ENCODE measurements at places on chromosomes 6 and 20.

DNA sequence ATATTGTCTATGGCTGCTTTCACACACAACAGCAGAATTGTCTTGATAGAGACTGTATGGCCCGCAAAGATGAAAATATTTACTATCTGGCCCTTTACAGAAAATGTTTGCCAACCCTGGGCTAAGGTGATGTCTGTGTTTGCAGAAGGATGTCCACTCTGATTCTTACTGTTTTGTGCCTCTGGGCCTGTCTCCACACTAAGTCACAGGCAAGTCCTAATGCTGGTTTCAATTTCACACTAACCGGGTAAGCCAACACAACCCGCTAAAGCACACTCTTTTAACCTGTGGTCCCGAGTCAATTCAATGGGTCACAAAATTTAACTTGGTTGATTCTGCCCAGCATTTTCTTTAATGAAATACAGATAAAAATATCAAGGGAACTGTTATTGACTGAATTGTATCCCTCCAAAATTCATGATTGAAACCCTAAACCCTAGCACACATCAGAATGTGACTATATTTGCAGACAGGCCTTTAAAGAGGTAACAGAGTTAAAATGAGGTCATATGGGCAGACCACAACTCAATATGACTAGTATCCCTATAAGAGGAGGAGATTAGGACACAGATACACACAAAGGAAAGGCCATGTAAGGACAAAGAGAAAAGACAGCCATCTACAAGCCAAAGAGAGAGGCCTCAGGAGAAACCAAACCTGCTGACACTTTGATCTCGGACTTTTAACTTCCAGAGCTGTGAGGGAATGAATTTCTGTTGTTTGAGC lies 78.4 kb downstream of the FYN start:
- no peak for DNase-seq

DNA sequence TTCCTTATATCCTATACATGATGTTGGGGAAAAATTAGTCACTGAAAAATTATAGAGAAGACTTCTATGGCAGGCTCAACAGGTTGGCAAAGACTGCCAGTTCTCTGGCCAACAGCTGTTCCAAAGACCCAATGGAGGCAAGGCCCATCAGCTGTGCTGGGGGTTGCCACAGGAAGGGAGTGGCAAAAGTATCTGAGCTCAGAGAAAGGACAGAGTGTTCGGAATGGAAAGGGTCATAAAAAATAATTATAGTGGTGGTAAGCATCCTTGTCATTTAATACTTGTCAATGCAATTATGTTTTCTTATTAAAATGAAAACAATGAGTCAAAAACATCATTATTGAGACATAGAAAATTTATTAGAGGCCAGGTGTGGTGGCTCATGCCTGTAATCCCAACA lies 36.1 kb downstream of the FASTKD5 start:
- DNase-seq: no peak

DNA sequence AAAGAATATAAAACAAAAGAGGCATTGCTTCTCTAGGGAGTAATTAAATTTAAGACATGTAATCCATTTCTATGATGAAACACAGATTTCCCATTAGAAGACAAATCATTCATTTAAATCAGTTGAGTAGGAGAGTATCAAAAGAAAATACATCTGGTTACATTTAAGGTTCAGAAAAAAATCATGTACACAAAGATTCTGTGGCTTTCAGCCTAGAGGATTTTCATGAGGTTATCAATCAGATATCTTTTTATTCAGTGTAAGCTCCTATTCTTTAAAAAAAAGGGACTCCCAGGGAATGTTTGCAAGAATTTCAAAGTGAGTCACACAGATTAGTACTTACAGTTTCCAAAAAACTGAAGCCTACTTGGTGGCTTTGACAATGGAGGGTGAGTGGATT lies 24.9 kb downstream of the COL21A1 start:
- DNase-seq: no peak

- no peak for DNase-seq
Observed at GRCh38 chr6:133809406-133809805, 79.5 kb upstream of the TCF21 start.

DNA sequence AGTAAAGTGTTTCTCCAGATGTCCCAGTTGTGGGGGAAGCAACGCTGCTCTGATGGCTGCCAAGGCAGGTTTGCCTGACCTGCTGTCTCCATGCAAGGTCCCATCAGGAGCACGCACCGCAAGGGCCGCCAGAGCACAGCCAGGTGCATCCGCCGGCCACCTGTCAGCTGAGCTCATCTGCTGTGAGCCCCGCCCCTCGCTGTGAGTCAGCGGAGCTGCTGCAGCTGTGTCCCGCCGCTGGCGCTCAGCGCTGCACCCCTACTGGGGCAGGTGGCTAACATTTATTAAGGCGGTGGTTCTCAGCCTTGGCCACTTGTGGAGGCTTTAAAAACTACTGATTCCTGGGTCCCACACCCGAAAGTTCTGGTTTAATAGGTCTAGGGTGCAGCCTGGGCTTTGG lies 225.7 kb downstream of the UST start:
- peak; percentile 90 for DNase-seq

DNA sequence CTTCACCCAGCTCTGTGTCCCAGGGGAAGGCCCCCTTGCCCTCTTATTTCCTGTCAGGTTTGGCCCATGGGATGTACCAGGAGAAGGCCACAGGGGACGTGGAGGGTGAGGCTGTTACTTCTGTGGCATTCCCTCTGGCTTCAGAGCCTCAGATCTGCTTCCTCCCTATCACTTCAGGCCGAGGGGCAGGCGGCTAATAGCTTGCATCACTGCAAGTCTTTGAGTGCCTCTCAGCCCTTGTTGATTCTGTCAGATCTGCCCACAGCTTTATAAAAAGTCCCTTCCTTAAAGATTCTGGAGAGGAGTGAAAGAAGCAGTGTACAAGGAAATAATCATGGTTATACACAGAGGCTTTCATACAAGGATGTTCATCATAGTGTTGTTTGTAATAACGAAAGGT lies 86.9 kb downstream of the LRFN2 start:
- no peak for DNase-seq

DNA sequence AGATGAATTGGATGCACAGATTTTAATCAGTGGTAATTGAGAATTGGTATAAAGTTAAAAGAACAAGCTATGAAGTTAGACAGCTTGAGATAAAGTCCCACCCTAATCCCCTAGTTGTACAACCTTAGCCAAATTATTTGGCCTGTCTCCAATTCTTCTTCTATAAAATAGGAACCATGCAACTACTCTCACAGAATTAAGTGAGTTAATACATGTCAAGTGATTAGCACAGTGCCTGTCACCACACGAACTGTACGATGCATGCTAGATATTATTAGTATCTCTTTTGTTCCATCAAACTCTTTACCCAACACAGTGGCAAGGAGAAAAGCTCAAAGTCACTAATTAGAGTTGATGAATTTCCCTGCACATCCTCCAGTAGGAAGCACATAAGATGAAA lies 44.7 kb downstream of the MBOAT1 start:
- DNase-seq: no peak

DNA sequence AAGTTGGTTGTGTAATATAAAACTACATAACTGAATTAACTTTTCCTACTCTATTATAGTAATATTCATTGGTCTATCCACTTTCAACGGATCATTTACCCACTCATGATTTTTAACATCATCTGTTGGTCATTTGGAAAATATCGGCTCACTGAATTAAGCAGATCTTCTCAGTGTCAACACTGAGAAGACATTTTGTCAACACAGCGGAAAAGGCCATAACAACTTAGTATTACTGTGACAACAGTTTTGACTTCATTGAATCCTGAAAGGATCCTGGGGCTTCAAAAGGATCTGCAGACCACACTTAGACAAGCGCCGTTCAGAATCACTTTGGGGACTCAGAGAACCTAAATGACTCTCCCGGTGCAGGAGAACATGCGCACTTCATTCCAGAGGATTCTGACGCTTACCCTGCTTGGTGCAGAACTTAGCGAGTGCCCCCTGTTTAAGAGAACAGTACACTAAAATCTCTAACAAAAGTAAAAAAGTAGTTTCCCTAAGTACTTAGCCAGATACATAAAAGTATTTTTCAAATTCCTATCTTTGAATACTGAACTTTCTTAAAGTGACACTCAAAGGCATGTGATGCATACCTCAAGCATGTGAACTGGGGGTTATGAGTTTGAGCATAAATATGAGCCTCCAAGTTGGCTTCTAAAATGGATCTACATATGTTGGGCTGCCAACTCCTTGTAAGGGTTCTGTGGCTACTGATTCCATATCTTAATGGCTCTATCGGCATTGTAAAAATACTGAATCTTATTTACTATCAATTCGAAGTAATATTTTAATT lies 4.0 kb downstream of the ZBTB2 start:
- no peak for DNase-seq

DNA sequence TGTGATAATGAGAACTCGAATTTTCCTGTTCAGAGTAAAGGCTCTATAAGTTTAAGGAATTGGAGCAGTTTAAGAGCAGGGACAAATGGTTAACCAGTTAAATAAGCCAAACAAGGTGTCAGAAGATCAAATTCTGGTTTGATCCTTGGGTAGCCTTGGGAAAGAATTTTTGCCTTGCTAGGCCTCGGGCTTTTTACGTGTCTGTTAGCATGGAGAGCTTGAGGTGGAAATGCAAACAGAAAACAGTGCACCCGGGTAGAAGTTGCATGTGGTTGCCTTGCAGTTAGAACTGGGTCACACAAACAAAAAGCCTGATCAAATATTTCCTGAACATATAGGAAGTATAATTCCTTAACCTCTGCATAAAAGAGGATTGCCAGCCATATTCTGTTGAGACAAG lies 58.3 kb downstream of the RIN2 start:
- DNase-seq: no peak

- DNase-seq: no peak
Observed at GRCh38 chr6:133092771-133093170, 148.4 kb upstream of the EYA4 start.

Data from hindlimb muscle (tissue), 1 donor.